Uterus (tissue), 4 donors: ENCODE measurements at places on chromosomes 1 and 21.

DNA sequence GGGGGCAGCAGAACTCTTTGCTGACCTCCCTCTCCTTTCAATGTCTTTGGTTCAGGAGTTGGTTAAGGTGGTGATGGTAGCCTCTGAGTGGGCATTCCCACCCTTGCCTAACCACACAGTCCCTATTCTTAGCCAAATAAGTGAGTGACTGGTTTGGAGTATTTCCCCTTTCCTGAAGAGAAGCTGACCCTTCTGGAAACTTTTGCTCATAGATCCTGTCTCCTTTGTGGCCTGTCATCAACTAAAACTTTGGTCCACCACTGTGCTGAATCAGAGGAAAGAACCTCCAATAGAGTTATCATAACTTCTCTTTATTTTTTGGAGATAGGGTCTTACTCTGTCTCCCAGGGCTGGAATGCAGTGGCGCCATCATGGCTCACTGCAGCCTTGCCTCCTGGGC, 31.1 kb downstream of the C1orf21 start:
- no peak for DNase-seq

DNA sequence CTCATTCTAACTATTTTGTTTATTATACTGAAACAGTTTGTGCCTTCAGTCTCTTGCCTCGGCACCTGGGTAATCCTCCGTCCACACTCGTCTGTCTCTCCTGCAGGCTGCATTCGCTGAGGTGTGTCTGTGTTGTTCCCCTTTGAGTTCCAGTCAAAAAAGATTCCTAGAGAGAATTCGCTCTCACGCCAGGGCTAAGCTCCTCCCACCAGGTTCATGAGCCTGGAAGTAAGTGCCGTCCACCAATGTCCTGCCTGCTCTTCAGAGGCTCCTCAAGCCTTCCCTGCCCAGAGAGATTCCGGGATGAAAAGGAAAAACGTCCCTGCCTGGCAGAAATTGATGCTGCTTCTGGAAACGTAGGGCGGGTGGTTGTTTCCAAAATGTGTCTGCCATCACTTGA, 12.9 kb downstream of the KIAA2013 start:
- DNase-seq: no peak

DNA sequence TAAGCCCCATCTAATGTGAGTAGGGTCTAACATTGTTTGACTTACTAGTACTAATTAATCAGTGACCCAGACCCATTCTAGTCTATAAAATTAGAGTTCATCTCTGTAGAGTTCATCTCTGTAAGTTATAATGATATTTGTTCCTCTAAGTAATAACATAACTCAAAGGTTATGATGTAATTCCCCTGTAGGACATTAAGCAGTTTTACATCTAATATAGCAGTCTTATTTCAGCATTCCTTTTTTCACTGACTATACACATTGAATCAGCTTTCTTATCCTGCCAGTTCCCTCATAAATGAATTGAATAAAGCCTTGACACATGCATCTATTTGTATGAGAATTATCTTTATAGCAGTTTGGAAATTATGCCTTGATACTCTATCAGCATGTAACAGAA, 90.9 kb downstream of the SH3GLB1 start:
- no peak for DNase-seq

DNA sequence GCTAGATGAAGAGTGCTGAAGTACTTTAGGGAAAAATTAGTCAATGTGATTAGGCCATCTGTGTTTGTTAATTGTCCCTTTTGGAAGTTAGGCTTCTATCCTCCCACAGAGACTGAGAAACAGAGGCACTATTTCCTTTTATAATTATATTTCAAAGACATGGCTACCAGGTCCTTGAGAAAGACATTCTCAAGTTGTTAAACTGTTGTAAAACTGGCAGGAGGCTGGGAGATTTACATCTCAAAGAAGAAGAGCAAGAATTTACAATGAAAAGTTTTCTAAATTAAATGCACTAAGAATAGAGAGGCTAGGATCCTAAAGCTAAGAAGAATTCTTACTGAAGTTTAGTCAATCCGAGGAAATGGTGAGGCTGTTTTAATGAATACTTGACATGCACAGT, 74.0 kb upstream of the BRINP3 start:
- DNase-seq: no peak

DNA sequence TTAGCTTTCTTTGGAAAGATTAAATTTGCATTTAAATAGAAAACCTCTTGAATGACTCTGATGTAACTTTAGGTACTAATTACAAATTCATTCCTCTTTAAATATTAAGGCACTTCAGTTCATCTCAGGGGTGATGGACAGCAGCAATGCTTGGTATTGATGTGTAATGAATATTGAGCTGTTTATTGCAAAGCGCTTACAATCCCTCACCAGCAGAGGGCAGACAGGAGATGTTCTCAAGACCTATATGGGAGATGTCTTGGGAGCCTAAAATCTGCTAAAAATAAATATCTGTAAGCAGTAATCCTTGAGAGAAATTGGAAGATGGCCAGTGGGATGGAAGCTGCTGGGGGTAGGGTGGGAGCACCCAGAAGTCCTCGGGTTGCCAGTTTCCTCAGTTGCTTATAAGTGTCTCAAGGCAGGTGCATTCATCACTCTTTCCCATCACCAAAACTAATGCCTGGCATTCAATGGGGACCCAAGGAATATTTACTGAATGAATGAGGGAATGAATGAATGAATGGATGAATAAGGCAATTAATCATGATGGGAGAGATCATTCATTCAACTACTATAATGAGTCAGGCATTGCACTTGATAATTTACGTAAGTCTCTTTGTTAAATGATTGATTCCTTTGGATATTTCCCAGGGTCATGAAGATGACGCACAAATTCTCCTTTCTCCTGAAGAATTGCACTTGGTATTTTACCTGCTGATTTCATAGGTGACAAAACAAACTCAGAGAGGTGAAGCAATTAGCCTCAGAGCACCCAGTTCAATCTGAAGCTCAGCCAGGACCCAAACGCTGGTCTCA, 2.3 kb downstream of the KLHDC8A start:
- peak; percentile 71 for DNase-seq

DNA sequence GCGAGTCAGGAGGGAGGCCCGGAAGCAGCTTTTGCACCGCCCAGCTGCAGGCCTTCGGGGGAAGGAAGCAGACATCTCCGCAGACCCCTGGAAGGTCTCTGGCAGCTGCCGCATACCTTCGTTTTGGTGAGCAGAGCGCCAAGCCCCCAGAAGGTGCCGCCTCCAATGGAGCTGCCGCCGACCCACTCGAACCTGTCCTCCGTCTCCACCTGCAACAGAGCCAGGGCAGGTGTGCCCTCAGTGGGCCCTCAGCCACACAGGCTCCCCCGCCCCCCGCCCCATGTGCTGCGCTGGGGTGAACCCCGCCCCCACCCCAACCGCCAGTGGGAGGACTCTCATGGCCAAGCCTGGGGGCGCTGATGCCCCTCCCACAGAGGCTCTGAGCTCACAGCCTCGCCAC, 6.2 kb downstream of the PANK4 start:
- no peak for DNase-seq

- no peak for DNase-seq
Measured at GRCh38 chr1:30879126-30879786, 29.3 kb downstream of the SDC3 start.

DNA sequence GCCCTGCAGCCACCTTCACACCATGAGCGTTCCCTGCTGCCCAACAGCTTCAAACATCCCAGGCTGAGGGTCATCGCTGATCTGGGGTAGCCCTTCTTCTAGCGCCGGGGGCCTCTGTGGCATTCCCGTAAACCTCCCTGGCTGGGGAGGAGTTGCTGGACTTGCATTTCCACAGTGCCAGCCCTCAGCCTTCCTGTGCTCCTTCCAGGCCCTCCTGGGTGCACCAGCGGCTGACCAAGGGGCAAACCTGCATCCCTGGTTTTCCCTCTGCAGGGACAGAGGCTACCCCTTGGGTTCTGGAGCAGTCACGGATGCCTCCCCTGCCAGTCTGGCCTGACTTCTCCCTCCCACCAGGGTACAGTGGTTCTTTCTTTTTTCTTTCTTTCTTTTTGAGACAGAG, 218.7 kb upstream of the TMEM51 start:
- no peak for DNase-seq

- DNase-seq: no peak
Measured at GRCh38 chr1:94683886-94684285, 136.3 kb upstream of the SLC44A3 start.

- no peak for DNase-seq
Measured at GRCh38 chr1:81228926-81229325, 571.8 kb upstream of the ADGRL2 start.

DNA sequence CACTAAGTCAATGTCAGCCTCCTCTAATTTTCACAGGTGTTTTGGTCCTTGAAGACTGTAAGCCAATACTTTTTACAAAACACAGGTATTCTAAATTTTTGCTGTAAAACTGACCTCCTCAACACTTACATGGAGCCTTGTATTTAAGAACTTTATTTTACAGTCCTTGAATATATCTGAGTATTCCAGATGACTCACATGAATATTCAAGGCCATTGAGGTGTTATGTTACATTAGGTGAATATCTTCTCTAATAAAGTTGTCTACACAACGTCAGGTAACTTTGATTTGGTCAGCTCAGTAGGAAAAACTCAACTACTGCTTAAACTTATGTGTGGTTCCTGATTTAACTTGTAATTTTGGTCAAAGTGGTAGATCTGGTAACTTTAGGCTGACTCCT, 254.2 kb downstream of the OLFM3 start:
- DNase-seq: no peak

DNA sequence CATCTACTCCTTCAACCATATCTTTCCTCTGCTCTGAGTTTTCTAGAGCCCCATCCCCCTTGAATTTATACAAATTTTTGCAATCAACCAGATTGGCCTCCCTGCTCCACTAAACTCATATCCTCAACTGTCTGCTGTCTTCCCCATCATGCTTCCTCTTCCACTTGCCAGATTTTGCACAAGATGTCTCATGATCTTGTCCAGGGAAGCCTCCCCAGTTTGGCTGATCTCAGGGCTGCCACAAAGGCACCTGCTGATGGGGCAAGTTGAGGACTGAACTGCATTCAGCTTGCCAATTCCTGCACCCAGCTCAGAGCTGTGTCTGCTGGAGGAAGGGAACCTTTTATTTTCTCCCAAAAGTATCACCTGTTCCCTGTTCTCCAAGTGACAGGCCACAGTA, 3.9 kb upstream of the KCNJ9 start:
- DNase-seq: no peak

GRCh38 chr1:177897998-177898654, 71.7 kb downstream of the SEC16B start:
- no peak for DNase-seq

DNA sequence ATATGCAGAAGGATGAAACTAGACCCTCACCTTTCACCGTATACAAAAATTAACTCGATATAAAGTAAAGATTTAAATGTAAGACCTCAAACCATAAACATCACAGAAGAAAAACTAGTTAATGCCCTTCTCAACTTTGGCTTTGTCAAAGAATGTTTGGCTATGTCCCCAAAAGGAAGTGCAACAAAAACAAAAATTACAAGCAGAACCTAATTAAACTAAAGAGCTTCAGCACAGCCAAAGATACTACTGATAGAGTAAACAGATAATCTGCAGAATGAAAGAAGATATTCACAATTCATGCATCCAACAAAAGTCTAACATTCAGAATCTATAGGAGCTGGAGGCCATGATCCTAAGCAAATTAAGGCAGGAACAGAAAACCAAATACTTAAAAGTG, 824.6 kb upstream of the NEGR1 start:
- no peak for DNase-seq

- no peak for DNase-seq
Measured at GRCh38 chr1:54051933-54052430, 1.0 kb downstream of the TMEM59 start.

- no peak for DNase-seq
Measured at GRCh38 chr1:3841491-3841890, 15.5 kb downstream of the CEP104 start.

DNA sequence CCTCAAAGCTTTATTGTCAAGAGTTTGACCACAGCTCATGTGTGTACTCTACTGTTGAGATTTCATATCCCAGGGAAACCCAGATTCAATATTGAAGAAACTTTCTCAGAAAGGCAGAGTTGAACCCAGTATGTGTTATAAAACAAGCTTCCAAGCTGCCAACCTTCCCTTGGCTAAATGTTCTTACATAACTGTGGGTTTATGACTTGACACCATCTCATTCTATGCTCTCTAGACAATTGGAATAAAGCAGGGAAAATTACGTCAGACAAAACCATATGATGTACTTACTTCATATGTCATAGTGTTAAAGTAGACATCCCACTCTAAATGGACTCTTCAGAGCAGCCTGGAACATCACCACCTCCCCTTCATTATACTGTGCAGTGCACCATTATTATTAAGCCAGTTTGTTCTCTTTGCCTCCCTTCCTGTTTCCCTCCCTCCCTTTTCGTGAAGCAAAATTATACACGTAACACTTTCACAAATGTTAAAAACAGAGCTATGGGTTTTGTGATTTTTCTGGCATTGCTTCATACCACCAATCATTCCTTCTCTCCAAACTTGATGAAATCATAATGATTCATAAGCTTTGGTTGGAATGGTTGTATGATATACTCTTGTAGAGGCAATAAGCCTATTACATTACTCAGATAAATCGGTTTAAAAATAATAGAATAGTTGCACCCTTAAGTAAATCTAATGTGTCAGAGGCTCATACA, 507.2 kb downstream of the LTN1 start:
- DNase-seq: no peak

DNA sequence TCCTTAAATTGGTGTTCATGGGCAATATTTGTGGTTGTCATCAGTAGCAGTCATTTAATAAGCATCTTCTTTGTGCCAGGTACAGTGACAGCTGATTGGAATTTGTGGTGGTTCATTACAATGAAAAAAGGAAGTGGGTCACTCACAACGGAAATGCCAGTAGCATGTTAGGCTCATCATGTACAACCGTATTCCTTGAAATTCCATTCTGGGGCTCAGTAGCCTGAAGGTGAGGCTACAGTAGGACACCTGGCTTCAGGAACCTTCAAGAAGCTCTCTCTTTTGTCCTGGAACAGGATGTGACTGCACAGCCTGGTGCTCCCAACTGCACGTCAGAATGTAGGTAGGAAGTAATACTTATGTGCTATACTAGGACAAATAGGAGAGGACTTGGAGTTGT, 93.9 kb downstream of the ST3GAL3 start:
- DNase-seq: no peak

GRCh38 chr1:44707959-44708831, 22.8 kb downstream of the RNU5D-1 start:
- no peak for DNase-seq

GRCh38 chr1:10980094-10980577, 32.3 kb upstream of the TARDBP start:
- DNase-seq: peak; percentile 20

DNA sequence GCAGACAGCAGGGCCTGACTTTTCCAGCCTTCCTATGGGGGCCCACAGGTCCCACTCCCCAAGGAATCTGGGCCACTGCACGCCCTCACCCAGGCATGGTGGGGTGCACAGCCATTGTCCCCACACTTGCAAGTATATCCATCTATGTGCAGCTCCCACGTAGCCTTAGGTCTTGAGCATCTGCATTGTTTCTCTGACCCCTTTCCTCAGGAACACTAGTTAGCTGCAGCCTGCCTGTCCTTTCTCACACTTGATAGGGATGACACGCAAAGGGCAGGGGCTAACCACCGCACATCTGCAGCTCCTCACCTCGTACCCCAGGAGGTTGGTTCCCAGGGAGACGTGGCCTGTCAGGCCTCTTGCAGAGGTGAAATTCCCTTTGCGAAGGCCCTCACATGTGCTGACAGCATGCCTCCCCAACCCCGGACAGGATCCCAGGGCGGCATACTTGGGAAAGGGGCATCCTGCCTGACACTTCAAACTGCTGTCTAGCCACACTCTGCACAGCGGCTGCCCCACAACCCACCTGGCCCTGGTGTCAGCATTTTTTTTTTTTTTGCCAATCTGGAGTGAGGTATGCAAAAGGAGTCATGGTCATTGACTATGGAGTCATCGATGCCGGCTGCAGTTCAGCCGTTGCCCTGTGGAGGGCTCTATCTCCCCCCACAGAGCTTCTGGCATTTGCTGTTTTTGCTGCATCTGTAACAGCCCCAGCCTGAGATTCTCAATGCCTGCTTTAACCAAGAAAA, 5.0 kb downstream of the JMJD4 start:
- peak; percentile 62 for DNase-seq
